Amygdala (tissue), 56 donors: ENCODE measurements at places on chromosomes 3 and 15.

GRCh38 chr3:171255236-171255806, 204.9 kb downstream of the TNIK start:
- DNase-seq: no peak

DNA sequence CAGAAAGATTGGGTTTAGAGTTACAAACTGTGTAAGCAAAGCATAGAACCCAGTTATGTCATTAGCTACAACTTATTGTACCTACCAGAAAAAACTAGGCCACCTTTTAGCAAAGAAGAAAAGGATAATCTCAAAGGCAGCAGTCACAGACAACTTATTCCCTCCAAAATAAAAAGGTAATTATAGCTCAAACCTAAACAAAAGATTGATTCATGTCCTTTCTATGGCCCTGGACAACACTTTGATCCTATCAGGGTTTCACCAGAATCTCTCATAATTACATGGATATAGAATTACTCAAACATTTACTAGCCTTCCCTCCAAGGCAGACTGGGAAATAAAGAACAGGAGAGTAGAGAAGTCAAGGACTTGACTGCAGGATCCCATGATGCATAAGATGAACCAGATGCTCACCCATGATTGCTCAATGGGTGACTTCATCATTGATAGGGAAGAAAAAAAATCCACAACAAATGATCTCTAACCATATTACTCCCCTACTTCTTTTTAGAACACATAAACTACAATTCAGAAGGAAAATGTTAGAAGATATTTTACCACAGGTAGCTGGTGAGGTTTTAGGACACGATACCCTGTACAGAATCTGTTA, 17.4 kb downstream of the DET1 start:
- no peak for DNase-seq

- no peak for DNase-seq
Observed at GRCh38 chr15:76368122-76368621, 31.6 kb downstream of the ISL2 start.

- no peak for DNase-seq
Observed at GRCh38 chr15:31799319-31799714, 231.0 kb upstream of the CHRNA7 start.

GRCh38 chr3:153820035-153820434, 301.2 kb upstream of the ARHGEF26 start:
- DNase-seq: no peak

DNA sequence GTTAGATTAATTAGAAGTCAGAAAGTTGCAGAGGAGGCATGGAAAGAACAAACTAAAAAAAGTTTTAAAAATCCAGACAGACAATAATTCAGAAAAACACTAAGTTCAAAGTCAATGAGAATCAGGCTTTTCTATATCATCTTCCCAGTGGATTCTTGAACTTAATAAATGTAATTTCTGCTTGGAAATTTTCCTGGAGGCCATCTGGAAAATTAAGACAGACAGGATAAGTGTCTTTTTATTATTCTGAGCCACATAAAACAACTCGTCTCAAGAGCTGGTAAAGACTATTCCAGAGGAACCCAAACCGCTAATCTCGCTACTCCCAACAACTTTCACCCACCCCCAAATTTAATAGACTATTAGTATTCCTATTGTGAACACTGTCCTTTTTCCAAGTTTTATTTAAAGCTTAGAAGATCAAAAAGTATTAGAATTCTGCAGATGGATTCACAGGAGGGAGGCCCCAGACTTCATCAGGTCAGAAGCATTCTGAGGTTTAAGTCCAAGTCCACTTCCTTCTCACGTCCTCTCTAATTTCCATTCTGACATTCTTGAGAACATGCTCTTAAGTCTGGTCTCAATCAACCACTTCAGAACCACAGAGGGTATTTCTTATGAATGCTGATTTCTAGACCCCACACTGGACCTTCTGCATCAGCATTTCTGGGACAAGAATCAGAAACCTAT, 61.3 kb downstream of the ERC2 start:
- DNase-seq: no peak
